ENCODE measurements at places on chromosomes 1 and 21. TPM values are rescaled to one million over a fixed set of nuclear protein-coding genes. Genes with fewer than 3 reads are reported as not detected.
A peak's percentile ranks its signal among the peaks of the same experiment; 100 is the strongest.

The CLDN17 gene
- total RNA-seq: not detected

DNA sequence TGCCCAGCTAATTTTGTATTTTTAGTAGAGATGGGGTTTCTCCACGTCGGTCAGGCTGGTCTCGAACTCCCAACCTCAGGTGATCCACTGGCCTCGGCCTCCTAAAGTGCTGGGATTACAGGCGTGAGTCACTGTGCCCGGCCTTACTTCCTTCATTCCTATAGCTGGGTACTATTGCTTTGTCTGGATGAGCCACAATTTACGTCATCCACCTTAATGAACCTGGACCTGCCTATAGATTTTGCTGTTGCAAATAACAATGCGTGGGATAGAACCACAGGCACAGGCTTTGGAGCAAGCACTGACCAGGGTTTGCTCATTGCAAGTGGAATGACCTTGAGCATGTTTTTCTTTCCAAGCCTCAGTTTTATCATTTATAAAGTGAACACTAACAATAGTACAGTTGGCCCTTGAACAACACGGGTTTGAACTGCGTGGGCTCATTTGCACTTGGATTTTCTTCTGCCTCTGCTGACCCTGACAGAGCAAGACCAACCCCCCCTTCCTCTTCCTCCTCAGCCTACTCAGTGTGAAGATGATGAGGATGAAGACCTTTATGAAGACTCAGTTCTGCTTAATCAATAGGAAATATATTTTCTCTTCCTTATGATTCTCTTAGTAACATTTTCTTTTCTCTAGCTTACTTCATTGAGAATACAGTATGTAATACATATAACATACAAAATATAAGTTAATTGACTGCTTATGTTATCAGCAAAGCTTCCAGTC is 33.3 kb upstream of the BECN2 start:
- DNase-seq: no peak
- no peaks in the 10 kb centered on the region for H3K36me3 ChIP-seq
- H3K27ac ChIP-seq: no peak overlapping the region
- H3K27me3 ChIP-seq: no peaks in the 10 kb centered on the region
- H3K4me1 ChIP-seq: no peaks in the 10 kb centered on the region

GRCh38 chr1:9294910-9295636 is 2.4 kb downstream of the SPSB1 start:
- H3K27me3 ChIP-seq: no peaks in the 10 kb centered on the region
- H3K27ac ChIP-seq: no peak overlapping the region
- peaks cover 17% of the 10 kb centered on the region for H3K36me3 ChIP-seq
- peaks cover 18% of the 10 kb centered on the region for H3K4me1 ChIP-seq

GRCh38 chr1:111882986-111883560 is 106.4 kb downstream of the KCND3 start:
- no peak overlapping the region for H3K4me3 ChIP-seq
- H3K27me3 ChIP-seq: no peaks in the 10 kb centered on the region
- H3K4me1 ChIP-seq: no peaks in the 10 kb centered on the region
- no peaks in the 10 kb centered on the region for H3K36me3 ChIP-seq

The RBP7 gene
- 0.83 TPM for total RNA-seq

- H3K4me1 ChIP-seq: peaks cover 22% of the 10 kb centered on the region
- no peak for DNase-seq
Observed at GRCh38 chr1:18632783-18633421, 2.3 kb downstream of the PAX7 start.

DNA sequence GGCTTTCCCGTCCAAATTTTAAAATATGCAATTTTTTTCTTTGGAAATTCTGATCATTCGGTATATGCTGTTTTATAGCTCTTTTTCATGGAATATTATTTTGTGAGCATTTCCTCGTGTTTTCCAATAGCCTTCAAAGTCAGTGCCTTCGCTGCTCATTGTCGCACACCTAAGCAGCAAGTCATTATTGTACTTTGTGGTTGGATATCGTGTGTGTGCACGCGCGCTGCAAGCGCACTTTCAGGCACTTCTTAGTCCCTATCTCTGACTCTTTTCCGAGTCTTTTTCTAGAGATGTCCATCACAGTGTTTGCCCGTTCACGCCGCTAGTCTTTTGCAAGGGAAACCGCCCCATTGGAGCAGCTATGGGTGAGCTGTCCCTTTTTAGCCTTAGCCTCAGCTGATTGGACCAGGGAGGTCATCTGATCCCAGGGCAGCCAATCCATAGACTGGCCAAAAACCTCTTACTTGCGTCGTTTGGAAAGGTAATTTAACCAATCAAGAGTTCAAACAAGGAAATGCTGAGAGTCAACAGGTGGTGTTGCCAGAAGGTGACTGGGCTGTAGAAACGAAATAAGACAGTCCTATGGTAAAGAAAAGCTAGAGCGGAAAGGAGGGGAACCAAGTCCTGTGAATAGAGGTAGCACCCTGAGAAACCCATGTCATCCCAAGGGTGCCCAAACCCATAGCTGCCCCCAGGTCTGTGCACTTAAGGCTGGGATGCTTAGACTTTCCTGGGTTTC is 710 bp upstream of the HYI start:
- peak; percentile 84 for DNase-seq
- H3K27me3 ChIP-seq: no peaks in the 10 kb centered on the region
- H3K27ac ChIP-seq: peak overlapping the region; percentile 90
- H3K36me3 ChIP-seq: peaks cover 52% of the 10 kb centered on the region
- H3K4me3 ChIP-seq: peak overlapping the region; percentile 49
- H3K4me1 ChIP-seq: peaks cover 22% of the 10 kb centered on the region

DNA sequence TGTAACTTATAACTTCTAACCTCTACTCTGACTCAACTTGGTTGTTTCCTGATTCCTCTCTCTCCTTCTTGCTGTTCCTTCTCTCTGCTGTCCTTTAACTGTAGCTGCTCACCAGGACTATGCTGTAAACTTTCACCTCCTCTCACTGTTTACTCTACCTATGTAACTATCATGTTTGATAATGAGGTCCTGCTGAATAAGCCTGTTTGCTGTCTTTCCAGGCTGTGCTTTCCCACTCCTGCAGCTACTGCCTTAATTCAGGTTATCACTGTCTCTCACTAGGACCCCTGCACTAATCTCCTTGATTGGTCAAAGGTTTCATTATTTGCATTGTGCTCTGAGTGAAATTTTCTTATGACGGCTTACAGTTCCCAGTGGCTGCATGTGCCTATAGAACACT is 633.9 kb upstream of the PTBP2 start:
- no peaks in the 10 kb centered on the region for H3K4me1 ChIP-seq
- H3K27ac ChIP-seq: no peak overlapping the region
- DNase-seq: no peak
- no peaks in the 10 kb centered on the region for H3K36me3 ChIP-seq

- no peak overlapping the region for H3K4me3 ChIP-seq
- no peak overlapping the region for H3K27ac ChIP-seq
- peaks cover 45% of the 10 kb centered on the region for H3K27me3 ChIP-seq
- no peaks in the 10 kb centered on the region for H3K36me3 ChIP-seq
Observed at GRCh38 chr1:227472772-227473171, 90.6 kb upstream of the ZNF678 start.

DNA sequence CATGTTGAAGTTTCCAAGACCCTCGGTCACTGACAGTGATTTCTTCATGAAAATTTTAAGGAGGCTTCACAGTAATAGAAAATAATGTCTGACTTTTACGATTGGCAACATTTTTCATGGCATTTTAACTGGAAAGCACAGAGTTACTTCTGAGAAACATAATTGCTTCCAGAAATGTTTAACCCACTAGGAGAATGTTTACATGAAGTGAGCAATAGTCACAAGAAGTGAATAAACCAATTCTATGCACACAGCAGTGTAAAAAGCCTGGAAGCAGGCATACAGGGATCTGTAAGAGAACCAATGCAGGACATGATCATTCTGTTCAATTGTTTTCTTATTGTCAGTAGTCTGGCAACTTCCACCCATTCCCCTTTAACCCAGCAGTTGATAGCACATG is 316.2 kb upstream of the CXADR start:
- no peak for DNase-seq
- no peaks in the 10 kb centered on the region for H3K27me3 ChIP-seq
- no peak overlapping the region for H3K4me3 ChIP-seq
- H3K4me1 ChIP-seq: no peaks in the 10 kb centered on the region
- H3K36me3 ChIP-seq: no peaks in the 10 kb centered on the region

The PFDN2 gene
- total RNA-seq: 121 TPM

The MCOLN3 gene
- total RNA-seq: 12.4 TPM

GRCh38 chr1:81466961-81467360 is 333.8 kb upstream of the ADGRL2 start:
- H3K36me3 ChIP-seq: no peaks in the 10 kb centered on the region
- H3K27ac ChIP-seq: no peak overlapping the region
- H3K4me1 ChIP-seq: no peaks in the 10 kb centered on the region
- H3K27me3 ChIP-seq: no peaks in the 10 kb centered on the region
- no peak for DNase-seq

- H3K36me3 ChIP-seq: peaks cover 11% of the 10 kb centered on the region
- H3K4me3 ChIP-seq: no peak overlapping the region
- peaks cover 32% of the 10 kb centered on the region for H3K4me1 ChIP-seq
- peaks cover 37% of the 10 kb centered on the region for H3K27me3 ChIP-seq
- DNase-seq: no peak
- no peak overlapping the region for H3K27ac ChIP-seq
Observed at GRCh38 chr1:41414716-41415306, 53.6 kb downstream of the FOXO6 start.

The DHDDS gene
- total RNA-seq: 32.8 TPM

The NBPF1 gene
- 27.8 TPM for total RNA-seq

DNA sequence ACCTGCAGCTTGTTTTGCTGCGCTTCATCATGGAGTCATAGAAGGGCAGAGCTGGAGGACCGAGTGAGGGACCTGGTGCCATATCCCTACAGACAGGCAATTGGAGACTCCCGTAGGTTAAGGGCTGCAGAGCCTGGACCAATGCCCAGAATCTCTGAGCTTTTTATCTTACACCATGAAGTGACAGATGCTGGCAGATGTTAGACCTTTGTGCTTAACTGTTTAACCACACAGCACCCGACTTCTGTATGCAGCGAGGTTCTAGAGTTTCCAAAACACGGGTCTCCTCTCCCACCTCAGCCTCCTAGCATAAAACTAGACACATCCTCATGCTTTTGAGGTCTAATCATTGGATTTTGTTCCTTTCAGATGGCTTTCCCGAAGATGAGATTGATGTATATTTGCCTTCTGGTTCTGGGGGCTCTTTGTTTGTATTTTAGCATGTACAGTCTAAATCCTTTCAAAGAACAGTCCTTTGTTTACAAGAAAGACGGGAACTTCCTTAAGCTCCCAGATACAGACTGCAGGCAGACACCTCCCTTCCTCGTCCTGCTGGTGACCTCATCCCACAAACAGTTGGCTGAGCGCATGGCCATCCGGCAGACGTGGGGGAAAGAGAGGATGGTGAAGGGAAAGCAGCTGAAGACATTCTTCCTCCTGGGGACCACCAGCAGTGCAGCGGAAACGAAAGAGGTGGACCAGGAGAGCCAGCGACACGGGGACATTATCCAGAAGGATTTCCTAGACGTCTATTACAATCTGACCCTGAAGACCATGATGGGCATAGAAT is 47.6 kb downstream of the B3GALT5 start:
- peak; percentile 53 for DNase-seq
- peaks cover 43% of the 10 kb centered on the region for H3K4me1 ChIP-seq
- peak overlapping the region; percentile 72 for H3K27ac ChIP-seq
- no peaks in the 10 kb centered on the region for H3K27me3 ChIP-seq
- H3K36me3 ChIP-seq: peaks cover 61% of the 10 kb centered on the region

The PDPN gene
- not detected for total RNA-seq

The BATF3 gene
- 0.90 TPM for total RNA-seq

The AMY1C gene
- total RNA-seq: not detected

GRCh38 chr1:84892705-84893618 is at the start of gene LPAR3:
Gene LPAR3, minus strand, starts transcription at chr1:84893206. Its CDS starts 27,086 bp downstream, at chr1:84866120.
- no peaks in the 10 kb centered on the region for H3K27me3 ChIP-seq
- DNase-seq: peak; percentile 78
- peak within 1 kb of the TSS; percentile 55 for H3K27ac ChIP-seq
- H3K36me3 ChIP-seq: peaks cover 24% of the 10 kb centered on the region
- H3K4me3 ChIP-seq: peak within 1 kb of the TSS; percentile 79

GRCh38 chr1:18938008-18938706 is 18.3 kb downstream of the IFFO2 start:
- H3K27ac ChIP-seq: no peak overlapping the region
- H3K4me1 ChIP-seq: peaks cover 22% of the 10 kb centered on the region
- H3K36me3 ChIP-seq: no peaks in the 10 kb centered on the region
- DNase-seq: no peak

The ENAH gene
- 103 TPM for total RNA-seq

DNA sequence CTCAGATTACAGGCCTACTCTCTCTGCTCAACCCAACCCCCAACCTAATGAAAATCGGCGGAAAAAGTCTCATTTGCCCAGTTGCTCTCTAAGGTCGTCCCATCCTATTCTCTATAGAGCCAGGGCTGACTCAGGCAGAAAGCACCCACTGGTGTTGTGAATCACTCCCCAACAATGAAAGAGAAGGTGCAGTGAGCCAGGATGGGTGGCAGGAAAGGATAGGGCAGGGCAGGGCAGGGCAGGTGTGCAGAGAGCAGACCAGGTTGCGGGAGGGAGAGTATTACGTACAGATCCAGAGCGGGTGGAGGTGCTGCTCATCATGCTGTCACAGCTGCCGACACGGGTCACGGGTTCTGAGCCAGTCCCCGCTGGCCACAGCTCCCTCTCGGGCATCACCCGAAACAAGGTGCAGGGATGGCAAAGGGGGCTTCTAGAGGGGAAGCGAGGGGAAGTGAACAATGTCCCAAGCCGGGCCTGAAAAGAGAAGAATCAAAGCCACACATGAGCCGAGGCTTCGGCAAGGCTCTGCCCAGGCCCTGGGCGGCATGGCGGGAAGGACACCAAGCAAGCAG is 5.3 kb downstream of the C1orf116 start:
- DNase-seq: peak; percentile 87
- peaks cover 98% of the 10 kb centered on the region for H3K36me3 ChIP-seq
- H3K27ac ChIP-seq: peak overlapping the region; percentile 98

- H3K4me3 ChIP-seq: no peak overlapping the region
- H3K36me3 ChIP-seq: no peaks in the 10 kb centered on the region
- no peaks in the 10 kb centered on the region for H3K4me1 ChIP-seq
- DNase-seq: no peak
- no peaks in the 10 kb centered on the region for H3K27me3 ChIP-seq
Observed at GRCh38 chr1:228285661-228286504, 78.0 kb downstream of the OBSCN start.

DNA sequence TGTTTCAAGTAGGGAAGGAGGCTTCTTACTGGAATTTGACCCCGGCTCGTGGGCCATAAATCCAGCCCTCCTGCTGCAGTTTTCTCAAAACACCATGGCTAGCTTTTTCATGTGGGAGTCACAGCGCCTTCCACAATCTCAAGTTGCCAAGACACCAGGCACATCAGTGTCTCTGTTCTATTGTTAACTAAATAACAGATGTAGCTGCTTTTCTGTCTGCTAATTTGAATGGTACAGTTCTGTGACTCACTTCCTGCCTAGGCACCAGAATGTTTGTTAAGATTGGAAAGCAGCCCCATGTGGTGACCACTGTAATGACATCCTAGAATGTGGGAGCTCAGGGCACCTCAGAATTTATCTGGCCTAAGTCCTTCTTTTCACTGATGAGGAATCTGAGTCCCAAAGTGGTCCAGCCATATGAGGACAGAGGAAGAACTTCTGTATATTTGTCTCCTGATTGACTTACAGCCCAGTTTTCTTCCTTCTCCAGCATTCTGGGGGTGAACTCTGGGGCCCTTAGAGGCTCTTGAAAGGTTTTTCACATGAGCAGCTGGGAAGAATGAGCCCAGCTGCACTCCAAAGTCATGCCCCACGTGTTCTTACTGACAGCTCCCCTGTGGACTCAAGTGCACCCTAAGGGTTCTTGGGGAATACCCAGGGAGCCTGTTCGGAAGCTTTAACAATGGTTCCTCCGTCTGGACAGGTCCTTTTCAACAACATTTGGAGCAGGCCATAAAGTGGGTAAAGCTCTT is 27.5 kb downstream of the TRIM45 start:
- H3K36me3 ChIP-seq: peaks cover 20% of the 10 kb centered on the region
- H3K4me1 ChIP-seq: no peaks in the 10 kb centered on the region
- H3K27me3 ChIP-seq: no peaks in the 10 kb centered on the region
- H3K27ac ChIP-seq: no peak overlapping the region
- H3K4me3 ChIP-seq: no peak overlapping the region

The UTS2 gene
- total RNA-seq: not detected
